ENCODE measurements at places on chromosomes 2 and 18.
A peak's percentile ranks its signal among the peaks of the same experiment; 100 is the strongest.

DNA sequence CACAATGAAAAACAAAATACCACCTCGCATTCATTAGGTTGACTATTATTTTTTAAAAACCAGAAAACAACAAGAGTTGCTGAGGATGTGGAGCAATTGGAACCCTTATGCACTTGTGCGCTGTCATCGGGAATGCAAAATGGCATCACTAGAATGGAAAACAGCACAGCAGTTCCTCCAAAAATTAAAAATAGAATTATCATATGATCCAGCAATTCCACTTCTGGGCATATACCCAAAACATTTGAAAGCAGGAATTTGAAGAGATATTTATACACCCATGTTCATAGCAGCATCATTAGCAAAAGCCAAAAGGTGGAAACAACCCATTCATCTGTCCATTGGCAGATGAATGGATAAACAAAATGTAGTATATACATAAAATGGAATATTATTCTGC lies 11.9 kb upstream of the NMUR1 start:
- peaks cover 15% of the 10 kb centered on the region for H3K4me1 ChIP-seq
- no peak for ATAC-seq
- no peak overlapping the region for H3K27ac ChIP-seq
- H3K4me3 ChIP-seq, result no peak overlapping the region
- no peaks in the 10 kb centered on the region for H3K36me3 ChIP-seq

DNA sequence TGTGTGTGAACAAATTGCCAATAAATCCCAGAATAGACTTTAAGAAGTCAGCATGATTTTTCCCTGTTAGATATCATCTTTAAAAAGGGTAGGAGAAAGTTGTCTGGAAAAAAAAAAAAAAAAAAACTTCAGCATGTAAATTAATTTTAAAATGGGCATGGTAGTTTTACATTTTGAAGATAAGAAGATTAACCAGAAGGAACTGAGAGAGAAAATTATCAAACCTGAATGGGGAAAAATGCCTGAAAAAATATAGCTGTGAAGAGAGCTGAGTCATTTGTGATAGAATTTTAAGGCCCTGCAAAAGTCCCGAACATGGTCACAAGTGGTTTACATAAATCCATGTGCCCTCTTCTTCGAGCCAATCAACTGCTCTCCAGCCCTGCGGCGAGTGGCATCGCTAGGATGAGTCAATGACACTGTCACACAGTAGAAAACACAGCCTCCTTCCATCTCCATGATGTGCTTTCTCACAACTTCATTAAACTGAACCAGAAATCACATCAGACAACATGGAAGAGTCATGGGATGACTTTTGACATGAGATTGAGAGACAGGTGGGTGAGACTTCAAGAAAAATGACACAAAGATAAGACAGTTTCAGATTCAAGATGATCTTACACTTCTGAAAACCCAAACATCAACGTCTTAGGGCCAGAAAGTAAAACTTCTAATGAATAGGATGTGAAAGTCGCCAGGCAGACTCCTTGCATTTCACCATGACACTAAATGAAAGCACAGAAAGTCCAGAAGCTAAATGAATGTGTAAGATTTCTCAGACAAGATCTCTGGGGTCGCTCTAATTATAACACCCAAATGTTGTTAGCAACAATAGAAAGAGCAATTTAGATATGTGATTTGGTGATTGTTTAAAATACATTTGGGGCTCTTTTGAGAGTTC lies 273.0 kb upstream of the ID2 start:
- peak overlapping the region; percentile 91 for H3K27ac ChIP-seq
- H3K27me3 ChIP-seq, result no peaks in the 10 kb centered on the region
- peaks cover 11% of the 10 kb centered on the region for H3K36me3 ChIP-seq
- peaks cover 35% of the 10 kb centered on the region for H3K4me1 ChIP-seq
- peak; percentile 96 for ATAC-seq

DNA sequence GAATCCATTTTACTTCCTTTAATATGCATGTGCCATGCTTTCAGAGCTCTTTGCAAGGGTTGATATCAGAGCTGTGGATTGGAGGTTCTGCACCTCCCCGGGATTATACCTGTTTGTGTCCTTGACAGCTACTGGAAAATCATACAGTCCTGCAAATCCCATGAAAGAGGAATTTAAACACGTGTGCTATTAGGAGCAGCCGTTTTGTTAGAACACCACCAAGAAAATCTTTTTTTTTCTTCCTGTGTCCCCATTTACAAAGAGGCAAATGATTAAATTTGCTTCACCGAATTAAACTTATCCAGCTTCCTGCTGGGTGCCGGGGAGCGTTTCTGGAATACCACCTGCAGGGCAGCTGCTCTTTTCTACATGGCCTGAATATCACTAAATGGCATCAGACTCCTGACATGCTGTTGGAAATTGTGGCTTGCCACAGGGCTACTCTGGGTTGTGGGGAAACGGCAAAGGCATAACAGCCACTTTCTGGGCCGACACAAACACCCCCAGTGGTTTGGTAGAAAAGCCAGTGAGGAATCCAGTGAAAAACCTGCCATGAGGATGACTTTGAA lies 23.4 kb upstream of the SOX11 start:
- no peak for ATAC-seq
- no peak overlapping the region for H3K4me3 ChIP-seq
- no peaks in the 10 kb centered on the region for H3K36me3 ChIP-seq
- H3K27me3 ChIP-seq, result peaks cover 5% of the 10 kb centered on the region

DNA sequence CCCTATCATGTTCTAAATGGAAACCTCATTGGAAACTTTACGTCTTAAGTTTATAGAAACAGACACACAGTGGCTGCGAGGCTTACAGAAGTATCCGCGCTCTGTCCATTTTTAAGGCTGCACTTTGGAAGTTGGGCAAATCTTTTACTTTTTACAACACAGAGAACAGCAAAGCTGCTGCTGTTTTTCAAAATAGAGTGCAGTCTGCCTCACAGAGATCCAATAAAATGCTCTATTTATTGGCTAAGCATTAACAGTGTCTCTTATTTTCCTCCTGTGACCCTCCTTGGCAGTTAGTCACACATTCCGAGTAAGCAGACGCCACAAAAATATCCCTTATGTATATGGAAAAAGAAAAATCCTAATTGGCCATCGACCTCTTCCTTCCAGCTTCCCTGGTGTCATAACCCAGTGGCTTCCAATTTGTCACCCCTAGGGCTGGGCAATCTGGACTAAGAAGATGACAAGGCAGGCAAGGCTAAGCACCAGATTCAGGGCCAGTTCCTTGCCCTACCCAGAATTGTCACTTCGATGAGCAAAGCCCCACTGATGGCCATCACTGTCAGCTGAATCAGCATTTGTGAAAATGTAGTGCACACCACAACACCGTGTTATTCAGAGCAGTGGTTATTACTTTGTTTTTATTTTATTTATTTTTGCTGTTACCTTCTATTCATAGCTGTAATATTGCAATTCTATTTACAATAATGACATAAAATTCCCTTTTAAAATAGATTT lies 47.7 kb upstream of the MEIS1 start:
- no peaks in the 10 kb centered on the region for H3K36me3 ChIP-seq
- ATAC-seq, result no peak
- no peak overlapping the region for H3K27ac ChIP-seq
- no peak overlapping the region for H3K4me3 ChIP-seq
- peaks cover 3% of the 10 kb centered on the region for H3K27me3 ChIP-seq

DNA sequence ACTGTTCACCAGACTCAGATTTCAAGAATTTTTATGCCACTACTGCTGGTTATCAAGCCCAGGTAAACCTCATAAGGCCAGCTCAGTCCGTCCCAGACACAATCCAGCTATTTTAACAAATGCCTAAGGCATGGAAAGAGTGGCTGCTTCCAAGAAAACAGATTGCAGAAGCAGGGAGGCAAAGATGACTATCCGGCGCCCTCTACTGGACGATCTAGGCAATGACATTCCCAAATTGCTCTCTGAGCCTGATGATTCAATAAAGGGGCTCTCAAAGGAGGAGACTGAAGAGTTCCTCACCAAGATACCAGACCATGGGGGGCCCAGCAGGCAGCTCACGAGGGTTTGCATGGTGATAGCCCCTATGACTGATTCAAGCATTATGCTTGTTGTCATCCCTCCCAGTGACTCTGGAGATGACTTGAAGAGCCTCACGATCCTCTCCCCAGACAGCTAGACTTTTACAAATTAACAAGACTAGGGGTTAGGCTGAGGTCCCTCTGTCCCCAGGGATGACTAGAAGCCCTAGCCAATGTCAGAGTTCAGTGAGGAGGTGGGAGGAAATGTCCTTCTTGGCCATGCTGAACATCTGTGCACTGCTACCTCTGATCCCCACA lies 25.0 kb downstream of the SERPINB8 start:
- H3K4me1 ChIP-seq, result peaks cover 5% of the 10 kb centered on the region
- H3K36me3 ChIP-seq, result no peaks in the 10 kb centered on the region
- H3K27ac ChIP-seq, result no peak overlapping the region
- no peak overlapping the region for H3K4me3 ChIP-seq
- ATAC-seq, result no peak

DNA sequence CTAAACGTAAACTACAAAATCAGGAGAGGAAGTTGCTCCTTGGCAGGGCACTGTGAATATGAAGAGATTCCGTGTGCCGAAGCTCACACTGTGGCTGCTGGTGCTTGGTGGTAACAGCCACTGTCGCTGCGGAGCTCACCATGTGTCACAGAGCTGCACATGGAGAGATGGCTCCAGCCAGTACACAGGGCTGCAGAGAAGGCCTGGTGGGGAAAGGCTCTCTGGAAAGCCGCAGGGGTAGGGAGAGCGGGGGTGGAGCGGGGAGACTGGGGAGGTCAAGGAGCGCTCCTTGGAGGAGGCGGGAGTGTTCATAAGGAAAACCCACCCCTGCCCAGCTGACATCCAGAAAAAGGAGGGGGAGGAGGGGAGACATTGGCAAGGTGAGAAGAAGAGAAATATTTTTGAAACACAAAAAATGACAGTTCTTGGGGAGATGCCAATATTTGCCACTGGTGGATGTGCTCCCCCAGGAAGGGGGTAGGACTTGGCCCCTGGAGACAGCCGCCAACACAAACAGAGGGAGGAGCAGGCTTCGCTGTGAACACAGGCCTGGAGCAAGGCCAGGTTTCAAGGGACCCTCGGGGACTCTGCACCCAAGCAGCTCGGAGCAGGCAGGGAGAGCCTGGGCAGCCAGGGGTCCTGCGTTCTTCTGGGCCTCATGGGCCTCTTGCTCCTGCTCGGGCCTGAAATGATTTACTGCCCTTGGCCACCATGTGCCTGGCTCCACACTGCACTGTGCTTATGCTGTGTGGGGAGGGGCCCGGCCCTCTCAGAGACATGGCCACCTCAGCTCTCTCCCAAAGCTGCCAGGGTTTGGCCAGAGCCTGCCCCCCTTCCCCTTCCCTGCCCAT lies 102.6 kb upstream of the GLI2 start:
- ATAC-seq, result no peak
- no peaks in the 10 kb centered on the region for H3K36me3 ChIP-seq
- H3K4me3 ChIP-seq, result no peak overlapping the region
- no peak overlapping the region for H3K27ac ChIP-seq

- no peak overlapping the region for H3K4me3 ChIP-seq
- H3K4me1 ChIP-seq, result peaks cover 6% of the 10 kb centered on the region
- H3K36me3 ChIP-seq, result no peaks in the 10 kb centered on the region
- no peaks in the 10 kb centered on the region for H3K27me3 ChIP-seq
- peak overlapping the region; percentile 11 for H3K27ac ChIP-seq
Observed at GRCh38 chr2:190637903-190638618, 10.8 kb upstream of the NAB1 start.
